ENCODE measurements at places on chromosomes 2 and 18.

DNA sequence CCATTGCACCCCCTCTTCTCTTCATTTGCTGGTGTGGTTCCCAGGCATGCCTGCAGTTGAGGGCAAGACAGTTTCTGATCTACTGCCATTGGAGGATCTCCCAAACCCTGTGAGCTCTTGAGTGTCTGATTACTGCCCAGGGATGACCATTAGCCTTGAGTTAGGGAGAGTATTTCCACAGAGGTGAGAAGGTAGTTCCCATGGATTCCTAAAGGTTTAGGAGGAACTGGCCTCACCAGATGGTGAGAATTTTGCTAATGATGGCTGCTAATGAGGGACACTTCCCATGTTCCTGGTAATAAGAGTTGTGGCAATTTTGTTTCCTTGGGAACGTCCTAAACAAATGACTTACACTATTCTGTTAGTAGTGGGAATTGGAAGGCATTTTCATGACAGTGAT is 42.5 kb downstream of the PTPRM start:
- DNase-seq: no peak

GRCh38 chr2:46970334-46971288 is 55.0 kb upstream of the MCFD2 start:
- peak; percentile 51 for DNase-seq

DNA sequence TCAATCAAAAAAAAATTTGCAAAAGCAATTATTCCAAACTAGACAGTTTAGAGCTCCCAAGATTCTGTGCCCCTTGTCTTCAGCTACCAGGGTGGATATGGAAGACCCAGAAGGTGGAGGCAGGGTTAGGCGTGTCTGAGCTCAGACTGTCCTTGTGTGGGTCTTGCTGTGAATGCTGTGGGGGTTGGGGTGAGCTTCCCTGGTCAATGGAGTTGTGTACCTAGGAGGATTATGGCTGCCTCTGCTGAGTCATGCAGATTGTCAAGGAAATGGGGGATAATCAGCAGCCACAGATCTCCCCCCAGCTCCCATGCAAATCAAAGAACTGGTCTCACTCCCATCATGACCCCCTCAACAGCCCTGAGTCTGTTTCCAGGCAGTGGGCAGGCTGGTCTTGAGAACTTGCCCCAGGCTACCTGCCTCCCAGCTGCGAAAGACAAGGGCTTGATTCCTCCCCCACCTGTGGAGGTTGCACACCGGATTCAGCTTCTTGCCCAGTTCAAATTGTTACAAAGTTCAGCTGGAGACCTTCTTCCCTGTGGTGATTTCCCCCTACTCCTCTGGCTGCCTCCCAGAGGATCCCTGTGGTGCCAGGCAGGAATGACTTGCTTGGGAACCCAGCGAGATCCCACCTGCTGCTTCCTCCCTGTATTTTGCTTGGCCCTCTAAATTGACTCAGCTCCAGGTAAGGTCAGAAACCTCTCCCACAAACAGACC is 77.0 kb downstream of the RAD51AP2 start:
- peak; percentile 38 for DNase-seq

- no peak for DNase-seq
Observed at GRCh38 chr2:40466332-40466906, 14.5 kb upstream of the SLC8A1 start.

DNA sequence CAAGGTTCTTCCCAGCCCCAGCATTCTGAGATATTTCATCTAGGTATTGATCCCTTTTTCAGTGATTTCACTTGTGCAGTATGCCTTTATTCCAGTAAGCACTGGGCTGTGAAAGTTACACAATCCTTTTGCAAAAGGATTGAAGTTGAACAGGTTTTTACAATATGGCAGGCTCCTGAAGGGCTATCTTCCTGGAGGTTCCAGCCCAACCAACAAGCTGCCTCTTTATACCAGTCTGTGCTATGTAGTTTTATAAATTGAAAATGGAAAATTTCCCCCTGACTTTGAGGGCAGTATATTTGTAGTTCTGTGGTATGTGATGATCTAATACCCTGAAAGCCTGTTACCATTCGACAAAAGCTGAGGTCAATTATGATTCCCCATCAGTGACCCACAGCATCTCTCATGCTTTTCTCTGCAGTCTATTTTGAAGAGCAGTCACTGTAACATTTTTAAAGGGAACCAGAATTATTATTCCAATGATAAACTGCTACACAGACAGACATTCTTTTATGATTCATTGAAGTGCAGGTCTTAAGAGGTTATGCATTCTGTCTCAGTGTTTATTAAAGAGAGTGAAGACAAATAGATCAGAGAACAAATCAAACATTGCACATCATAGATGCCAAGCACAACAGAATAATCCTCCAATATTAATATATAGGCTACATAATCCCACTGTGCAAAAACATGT is 35.2 kb upstream of the STPG4 start:
- DNase-seq: peak; percentile 85

GRCh38 chr2:42042631-42043355 is 5.0 kb upstream of the PKDCC start:
- DNase-seq: no peak

DNA sequence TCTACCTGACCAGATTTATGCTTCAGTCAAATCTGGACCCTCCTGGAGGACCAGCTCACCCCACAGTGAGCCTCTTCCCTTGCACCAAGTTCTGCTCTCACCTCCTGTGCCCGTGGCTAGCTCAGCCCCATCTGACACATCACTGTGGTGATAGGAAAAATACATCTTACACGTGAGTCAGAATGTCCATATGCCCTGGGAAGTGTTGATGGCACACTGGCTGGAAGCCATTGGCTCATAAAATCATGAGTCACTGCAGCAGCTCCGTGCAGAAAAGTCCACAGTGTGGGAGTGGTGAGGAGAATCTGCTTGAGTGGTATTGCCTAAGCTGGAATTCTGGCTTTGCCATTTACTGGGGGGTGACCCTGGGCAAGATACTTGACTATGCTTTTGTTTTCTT is 42.6 kb upstream of the RAPGEF4 start:
- DNase-seq: peak; percentile 96

DNA sequence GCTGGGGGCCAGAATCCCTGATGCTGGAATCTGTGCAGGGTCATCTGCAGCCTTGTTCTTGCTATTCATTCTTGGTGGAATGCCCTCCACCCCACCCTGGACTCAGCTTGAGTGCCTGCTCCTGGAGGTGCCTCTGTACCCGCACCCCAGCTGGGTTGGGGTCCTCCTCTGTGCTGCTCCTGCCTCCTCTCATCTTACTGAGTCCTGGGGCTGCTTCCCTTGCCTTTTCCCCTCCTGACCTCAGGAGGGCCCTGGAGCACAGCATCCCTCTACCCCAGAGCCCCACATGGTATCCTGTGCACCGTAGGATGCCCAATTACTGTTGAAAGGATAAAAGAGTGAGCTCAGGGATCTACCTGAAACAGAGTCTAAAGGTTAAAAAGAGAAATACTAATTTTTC is 81.6 kb downstream of the CIB4 start:
- no peak for DNase-seq

DNA sequence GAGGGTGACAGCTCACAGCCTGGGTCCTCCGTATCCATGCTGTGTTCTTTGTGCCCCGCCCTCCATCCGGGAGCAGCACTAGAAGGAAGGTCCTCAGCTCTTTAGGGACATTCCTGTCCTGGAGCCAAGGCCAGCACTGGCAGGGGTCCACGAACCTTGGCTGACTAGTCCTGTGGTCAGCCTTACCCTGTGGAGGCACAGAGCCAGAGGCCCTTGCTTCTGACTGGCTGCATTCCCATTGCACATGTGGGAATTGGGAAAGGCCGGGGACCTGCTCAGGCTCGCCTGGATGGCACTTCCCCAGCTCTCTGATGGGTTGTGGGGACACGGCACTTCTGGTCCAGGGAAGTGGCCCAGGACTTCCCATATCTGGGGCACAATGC is 24.9 kb upstream of the RHOB start:
- peak; percentile 79 for DNase-seq

DNA sequence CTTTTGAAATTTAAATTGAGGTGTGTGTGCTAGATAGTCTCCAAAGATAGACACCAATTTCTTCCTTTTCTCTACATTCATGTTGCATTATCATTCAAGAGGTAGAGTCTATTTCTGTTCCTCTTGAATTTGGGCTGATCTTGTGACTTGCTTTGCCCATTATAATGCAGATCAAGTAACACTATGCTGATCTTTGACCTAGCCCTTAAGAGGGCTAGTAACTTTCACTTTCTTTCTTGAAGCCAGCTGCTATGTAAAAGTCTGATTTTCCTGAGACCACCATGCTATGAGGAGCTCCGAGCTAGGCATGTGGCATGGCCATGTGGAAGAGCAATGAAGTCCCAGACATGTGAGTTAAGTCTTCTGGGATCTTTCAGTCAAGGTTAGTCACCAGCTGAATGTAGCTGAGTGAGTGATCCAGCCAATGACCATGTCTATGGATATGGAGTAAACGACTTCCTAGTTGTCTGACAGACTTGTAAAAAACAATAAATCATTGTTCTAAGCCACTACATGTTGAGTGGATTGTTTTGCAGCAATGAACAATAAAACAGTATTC is 189.4 kb upstream of the CWC22 start:
- no peak for DNase-seq

GRCh38 chr2:221104361-221104811 is 467.7 kb downstream of the EPHA4 start:
- DNase-seq: peak; percentile 61

DNA sequence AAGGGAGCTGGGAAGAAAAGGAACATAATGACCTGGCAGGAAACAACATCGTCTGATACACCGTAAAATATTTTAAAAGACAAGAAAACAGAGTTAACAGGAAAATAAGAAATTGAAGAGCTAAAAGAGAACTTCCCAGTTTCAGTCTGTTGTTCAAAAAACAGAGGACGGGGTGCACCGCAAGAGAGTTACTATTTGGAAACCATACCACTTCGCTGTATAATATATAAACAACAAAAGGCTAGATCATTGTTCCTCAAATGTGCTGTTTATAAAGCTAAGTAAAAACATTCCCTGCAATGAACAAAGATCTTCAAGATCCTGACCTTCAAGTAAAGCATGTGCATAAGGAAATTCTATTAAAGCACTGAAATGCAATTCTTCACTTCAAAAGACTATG is 2.1 kb downstream of the PPP3R1 start:
- DNase-seq: no peak

DNA sequence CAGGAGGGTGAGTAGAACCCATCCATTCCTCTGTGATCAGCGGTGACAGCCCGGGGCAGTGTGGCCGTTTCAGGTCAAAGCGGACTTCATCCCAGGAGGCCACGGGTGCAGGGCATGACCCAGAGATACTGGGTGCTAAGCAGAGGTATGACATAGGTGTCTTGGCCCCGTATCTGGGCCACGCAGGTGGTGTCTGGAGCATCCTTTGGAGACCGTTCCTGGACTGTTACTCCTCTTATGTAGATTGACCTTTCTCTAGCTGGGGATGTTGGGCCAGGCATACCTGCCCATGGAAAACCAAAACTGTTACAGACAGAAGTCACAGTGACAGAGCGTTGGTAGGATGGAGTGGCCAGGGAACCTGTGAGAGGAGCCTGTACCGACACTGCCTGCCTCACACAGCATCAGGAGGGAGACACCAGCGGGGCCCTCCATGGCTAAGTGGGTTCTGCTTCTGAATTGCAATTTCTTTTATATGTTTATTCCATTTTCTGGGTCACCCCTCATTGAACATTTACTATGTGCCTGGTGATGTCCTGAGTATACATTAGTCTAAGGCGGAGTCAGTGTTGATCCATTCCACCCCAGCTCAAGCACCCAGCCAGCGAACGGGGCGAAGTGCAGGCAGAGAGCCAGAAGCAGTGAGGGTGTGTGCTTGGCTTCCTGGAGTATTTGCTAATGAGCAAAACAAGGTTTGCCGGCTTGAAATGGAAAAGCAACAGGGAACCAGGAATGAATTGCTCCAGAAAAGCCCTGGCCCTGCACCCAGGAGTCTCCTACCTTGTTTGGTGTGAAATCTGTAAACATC is 141.7 kb downstream of the SH3RF3 start:
- DNase-seq: no peak

GRCh38 chr2:238119756-238120462 is 18.6 kb upstream of the KLHL30 start:
- no peak for DNase-seq

GRCh38 chr2:8421658-8422449 is 260.0 kb upstream of the ID2 start:
- DNase-seq: no peak

DNA sequence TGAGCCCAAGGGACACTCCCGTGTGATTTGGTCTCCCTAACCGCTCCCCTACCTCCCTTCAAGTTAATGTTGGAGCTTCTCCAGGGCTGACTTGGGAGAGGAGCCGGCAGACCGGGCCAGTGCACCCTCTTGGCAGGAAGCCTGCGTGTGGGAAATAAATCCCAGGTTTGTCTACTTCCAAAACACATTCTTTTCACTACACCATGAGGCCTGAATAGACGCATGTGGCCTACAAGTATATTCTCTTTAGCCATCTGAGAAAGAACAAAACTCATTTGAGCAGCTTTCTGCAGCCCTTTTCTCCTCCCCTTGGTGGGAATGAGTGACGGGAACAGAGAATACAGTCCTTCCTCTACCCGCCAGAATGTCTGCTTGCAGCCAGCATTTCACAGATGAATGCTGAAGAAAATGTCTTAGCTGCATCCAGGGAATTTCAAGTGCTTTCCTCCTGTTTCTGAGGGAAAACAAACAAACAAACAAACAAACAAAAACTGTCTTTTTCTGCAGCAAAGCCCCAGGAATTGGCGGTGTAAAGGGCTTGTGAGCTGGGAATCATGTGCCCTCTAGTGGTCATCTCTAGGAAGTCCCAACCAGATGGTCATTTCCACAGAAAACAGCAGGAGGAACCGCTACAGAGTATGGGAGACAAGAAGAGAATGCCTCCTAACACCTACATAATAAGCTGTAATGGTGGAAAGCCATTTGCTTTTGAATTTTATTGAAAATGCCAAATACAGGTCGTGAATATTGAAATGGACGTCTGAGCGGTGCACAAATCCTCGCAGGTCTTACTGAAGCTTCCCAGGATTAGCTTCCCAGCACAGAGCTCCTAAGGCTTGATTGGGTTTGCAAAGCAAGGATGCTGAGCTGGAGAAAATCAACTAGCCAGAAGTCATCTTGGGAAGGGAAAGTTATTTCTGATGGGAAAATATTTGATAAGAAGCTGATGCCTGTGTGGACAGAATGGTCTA is 41.2 kb upstream of the DAPL1 start:
- DNase-seq: peak; percentile 44

DNA sequence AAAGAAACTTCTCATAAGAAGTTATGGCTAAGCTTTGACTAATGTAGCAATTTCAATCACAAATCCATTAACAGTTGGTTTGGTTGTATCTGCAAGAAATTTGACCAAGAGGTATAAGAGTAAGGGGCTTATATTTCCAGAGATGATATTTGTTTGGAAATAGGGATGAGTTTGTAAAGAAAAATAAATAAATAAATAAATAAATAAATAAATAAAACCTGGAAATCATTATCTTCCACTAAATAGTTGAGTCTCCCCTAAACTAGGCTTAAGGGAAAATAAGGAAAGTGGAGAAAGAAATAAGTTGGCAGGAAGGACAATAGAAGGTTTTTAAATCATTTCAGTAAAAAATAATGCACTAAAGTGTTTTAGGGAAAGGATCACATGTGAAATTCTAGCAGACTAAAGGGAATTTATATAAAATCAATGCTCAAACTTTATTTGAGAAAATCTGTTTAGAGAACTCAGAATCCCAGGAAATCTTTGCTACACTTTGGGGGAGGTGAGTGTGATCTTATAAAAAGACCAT is 23.5 kb upstream of the SCN7A start:
- DNase-seq: no peak

DNA sequence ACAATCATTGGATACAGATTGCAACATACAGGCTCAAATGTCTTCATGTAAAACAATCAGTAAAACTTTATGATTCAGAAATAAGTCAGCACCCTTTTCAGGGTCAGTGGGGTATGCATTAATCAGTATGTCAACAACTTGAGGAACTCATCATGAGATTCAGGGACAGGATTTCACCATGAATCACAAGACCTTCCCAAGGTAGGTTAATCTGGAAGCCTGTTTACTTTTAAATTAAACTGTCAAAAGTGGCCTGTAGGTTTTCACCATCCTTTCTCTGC is 104.8 kb downstream of the SP100 start:
- DNase-seq: peak; percentile 52
